ENCODE measurements at places on chromosomes 6 and 20. TPM values are rescaled to one million over a fixed set of nuclear protein-coding genes. Genes with fewer than 3 reads are reported as not detected.
A peak's percentile ranks its signal among the peaks of the same experiment; 100 is the strongest.

GRCh38 chr6:54737247-54737646, 109.3 kb upstream of the FAM83B start:
- DNase-seq, result no peak

DNA sequence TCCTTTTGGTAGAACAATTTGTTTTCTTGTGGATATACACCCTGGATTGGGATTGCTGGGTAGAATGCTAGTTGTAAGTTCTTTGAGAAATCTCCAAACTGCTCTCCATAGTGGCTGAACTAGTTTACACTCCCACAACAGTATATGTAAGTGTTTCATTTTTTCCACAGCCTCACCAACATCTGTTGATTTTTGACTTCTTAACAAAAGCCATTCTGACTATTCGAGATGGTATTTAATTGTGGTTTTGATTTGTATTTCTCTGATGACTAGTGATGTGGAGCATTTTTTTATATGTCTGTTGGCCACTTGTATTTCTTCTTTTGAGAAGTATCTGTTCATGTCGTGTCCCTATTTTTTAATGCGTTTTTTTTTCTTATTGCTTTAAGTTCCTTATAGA, 444.1 kb downstream of the CBLN4 start:
- DNase-seq, result no peak

- DNase-seq, result no peak
Measured at GRCh38 chr6:36115412-36115811, 14.9 kb upstream of the MAPK13 start.

DNA sequence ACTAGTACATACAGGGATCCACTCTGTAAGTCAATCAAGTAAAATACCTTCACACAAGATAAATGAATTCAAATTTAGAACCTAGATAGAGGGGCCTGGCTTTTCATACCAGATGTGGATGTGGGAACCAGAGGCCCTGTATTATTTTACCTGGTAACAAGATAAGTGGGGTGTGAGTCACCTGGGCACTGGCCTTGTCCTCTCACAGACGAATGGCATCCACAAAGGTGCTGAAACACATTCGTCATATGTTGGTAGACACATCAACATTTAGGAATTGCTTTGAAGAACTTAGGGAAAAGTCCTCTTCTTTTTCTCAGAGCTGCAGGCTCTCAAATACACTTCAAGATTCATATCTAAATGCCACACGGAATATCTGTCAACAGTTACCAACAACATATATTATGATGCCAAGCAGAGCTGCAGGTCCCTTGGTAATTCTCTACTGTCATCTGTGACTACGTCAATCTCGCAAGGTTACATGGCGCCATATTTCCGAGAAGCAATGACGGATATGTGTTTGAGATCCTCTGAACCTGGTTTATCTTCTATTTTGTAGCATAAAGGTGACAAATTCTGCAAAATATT, 618.6 kb downstream of the EPM2A start:
- no peak for DNase-seq

GRCh38 chr6:151835396-151835795, 27.9 kb downstream of the ESR1 start:
- DNase-seq, result no peak

GRCh38 chr20:58646257-58646656, 4.8 kb upstream of the STX16 start:
- no peak for DNase-seq

- no peak for DNase-seq
Measured at GRCh38 chr20:57682184-57683101, 27.4 kb downstream of the PMEPA1 start.

DNA sequence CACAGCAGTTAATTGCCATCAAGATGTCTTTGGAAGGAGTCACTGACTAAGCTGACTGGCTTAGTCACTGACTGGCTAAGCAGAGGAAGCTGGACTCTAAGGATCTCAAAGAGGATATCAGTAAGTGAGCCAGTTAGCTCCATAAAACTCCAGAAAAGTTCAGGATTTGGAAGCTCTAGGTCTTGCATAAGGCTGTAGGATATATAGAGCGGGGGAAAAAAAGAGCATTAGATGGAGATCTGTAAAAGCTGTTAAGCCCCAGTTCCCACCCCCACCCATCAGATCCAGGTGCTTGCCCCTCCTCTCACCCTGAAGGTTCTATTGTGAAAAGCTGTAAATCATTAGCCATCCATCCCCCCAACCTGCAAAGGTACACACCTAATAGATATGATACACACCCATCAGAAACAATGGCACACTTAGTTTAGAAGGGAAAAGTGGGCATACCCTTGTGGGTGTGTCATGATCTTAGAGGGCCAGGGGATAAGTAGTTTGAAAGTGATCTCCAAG, 32.2 kb downstream of the CARMIL1 start:
- DNase-seq, result no peak

DNA sequence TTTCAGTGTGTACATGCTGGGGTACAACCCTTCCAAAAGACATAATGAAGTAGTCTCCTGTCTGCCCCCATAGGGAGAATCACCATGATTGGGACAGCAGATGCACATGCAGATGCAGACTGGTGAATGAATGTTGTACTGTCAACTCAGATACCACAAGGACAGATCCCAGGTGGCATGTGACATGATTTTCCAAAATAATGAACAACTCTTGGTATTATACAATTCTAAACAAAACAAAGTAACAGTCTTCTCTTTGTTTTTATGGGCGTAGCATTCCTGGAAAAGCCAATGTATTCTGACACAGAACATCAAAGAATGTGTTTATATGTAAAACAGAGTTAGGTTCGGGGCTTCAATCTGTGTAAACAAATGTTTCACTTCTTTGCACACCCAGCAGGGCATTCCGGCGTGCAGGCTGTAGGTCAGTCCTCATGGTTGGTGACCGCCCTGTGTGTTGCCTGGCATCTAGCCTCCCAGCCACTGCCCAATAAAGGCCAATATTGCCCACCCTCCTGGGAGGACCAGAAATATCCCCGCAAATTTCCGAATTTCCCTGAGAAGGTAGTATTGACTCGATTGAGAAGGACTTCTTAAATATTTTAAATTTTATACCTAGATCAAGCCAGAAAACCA, 127.7 kb downstream of the KLHL32 start:
- no peak for DNase-seq

- no peak for DNase-seq
Measured at GRCh38 chr20:37480919-37481318, 40.1 kb upstream of the NNAT start.

GRCh38 chr6:98054453-98054852, 771.4 kb upstream of the MMS22L start:
- no peak for DNase-seq

- DNase-seq, result peak; percentile 54
Measured at GRCh38 chr6:41707565-41708200, 27.7 kb downstream of the TFEB start.

DNA sequence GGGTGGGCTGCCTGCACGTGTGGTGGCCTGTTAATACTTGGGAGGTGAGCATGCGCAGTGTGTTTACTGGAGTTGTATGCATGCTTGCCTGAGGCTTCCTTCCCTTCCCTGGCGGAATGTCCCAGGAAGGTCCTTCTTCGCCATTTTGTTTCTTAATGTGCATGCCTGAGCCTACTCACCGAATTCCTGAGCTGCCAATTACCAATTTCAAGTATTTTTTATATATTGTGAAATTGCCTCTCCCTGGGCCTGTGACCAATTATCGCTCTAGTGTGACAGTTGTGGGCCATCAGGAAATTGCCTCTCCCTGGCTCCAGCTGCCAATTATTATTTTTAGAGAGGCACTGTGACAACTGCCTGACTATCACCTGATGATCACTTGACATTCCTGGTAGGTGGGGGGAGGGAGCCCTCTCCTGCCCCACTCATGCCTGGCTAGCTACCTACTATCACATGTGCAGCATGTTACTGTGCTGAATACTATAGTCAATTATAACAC, 70.0 kb downstream of the FAM50B start:
- no peak for DNase-seq

DNA sequence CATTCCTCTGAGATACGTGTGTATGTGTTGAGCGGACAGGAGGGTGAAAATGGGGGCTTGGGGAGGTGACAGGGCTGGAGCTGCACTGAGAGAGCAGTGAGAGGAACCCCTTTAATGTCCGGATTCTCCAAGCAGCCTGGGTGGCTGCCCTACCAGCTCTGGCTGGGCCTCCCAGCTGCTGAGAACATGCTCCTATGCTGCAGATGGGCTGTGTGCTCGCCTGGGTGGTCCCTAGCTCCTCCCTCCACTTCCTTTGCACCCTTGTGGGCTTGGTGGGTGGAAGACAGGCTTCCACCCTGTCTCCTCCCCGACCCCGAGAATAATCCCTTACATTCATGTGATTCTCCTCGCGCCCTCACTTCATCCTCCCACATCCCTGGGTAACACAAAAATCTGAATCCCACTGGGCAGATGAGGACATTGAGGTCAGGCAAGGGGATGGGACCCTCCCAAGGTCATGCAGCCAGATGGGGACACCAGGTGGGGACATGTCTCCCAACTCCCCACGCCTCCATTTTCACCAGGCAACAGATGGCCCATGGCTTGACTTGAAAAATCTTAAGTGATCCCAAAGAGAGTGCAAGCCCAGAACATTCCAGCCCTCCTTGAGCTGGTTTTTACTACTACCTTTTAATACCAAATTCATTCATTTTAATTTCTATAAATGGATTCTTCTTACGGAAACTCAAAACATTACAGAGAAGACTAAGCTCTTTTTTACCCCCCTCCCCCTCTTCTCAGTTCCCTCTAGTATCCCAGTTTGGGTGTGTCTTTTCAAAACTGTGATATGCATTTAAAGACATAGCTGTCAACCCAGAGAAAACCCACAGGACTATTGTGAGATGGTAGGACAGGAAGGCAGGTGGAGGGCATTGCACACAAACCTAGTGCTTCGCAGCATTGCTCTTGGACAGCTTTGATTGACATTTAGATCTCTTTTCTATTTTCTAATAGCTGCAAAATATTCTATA, 5.0 kb upstream of the PDRG1 start:
- DNase-seq, result no peak

DNA sequence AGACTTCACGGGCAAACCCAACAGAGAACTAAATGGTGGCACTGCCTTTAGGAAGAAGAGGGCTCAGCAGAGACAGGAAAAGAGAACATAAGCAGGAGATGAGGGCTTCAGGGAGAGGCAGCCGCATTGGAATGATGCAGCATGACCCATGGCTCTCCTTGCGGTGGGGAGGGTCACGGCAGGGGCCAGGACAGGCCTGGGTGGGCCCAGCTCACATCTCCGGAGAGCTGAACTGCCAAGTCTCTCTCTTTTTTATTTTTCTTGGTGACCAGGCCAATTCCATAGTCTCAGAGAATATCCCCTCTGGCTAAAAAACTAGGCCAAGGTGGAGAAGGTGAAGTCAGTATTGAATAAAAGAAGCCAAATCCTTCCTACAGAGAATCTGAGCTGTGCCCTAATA, 77.5 kb upstream of the TRAF3IP2 start:
- DNase-seq, result peak; percentile 46

GRCh38 chr6:148628251-148628650, 118.6 kb upstream of the UST start:
- DNase-seq, result no peak

GRCh38 chr6:107184435-107184834, 69.1 kb upstream of the BEND3 start:
- DNase-seq, result no peak

DNA sequence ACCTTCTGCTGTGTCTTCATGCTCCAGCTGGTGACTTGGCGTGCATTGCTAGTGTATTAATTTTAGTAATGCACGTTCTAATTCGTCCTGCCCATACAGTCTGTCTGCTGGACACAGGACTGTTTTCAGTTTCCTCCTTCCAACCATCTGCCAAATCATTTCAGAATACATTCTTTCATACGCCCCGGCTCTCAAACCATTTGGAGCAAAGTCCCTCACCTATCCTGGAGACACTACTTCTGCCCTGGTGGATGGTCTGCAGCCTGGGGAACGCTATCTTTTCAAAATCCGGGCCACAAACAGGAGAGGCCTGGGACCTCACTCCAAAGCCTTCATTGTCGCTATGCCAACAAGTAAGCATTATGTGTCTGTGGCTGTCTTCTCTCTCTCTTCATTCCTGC, 60.5 kb downstream of the FNDC1 start:
- DNase-seq, result no peak

- no peak for DNase-seq
Measured at GRCh38 chr6:3045777-3046176, 22.5 kb upstream of the RIPK1 start.

DNA sequence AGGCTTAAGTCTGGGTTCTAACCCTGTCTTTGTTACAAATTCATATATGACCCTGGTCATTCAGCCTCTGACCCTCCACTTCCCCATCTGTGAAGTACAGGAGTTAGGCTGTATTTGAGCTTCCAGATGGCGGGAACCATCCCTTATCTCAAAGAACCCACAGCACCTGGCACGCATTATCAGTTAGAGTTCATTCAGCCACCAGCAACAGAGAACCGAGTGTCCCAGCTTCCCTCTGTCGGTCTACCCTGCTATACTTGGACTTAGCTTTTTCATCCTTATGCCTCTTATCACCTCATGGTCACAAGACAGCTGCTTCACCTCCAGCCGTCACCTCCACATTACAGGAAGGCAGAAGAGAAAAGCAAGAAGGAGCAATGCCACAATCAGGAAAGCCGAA, 147.8 kb downstream of the EYA2 start:
- DNase-seq, result no peak

GRCh38 chr6:153947808-153948447, 91.1 kb upstream of the OPRM1 start:
- DNase-seq, result no peak

DNA sequence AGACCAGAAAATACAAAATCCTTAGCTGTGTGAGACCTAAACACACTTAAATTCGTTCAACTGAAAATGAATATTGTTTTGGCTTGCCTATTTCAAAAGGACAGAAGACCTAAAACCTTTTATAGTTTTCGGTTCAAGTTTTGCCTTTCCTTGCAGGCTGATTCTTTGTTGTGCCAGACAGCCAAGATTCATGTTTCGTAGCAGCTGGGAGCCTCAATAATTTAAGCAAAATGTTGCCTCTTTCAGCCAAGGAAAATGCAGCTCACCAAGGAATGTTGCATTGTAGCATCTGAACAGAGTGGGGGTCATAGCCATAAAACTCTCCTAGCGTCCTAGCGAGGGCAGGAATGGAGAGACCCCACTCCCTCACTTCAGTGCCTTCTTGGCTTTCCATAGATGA, 92.3 kb upstream of the INSM1 start:
- DNase-seq, result no peak

The CCDC170 gene
- total RNA-seq, result 0.85 TPM

The TFAP2C gene
- 0.56 TPM for total RNA-seq

The HCK gene
- total RNA-seq, result 14.1 TPM

The GLP1R gene
- 10.3 TPM for total RNA-seq

The MUC22 gene
- total RNA-seq, result not detected

The COL12A1 gene
- 23.2 TPM for total RNA-seq

The CDH26 gene
- total RNA-seq, result 1.4 TPM

The DSP gene
- 179 TPM for total RNA-seq

The NMBR gene
- total RNA-seq, result not detected
